ENCODE measurements at places on chromosomes 16 and 17. TPM values are rescaled to one million over a fixed set of nuclear protein-coding genes. Genes with fewer than 3 reads are reported as not detected.
A peak's percentile ranks its signal among the peaks of the same experiment; 100 is the strongest.

DNA sequence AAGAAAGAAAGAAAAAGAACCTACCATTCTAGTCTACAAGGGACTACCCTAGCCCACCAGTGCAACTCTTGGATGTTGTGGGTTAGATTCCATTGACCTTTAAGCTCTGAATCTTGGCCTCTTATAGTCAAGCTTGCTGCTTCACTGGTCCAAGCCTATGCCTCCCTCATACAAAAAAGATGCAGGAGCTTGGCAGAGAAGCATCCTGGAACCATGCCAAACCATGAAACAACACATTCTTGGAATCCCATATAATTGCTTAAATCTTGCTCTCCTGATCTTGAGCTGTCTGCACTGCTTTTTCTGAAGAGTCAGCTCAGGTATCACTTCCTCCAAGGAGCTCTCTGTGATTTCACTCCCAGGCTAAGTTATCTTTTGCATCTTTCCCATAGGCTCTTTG is 117.9 kb upstream of the GPR139 start:
- DNase-seq = no peak

The KCNJ2 gene
- 5.4 TPM for polyA plus RNA-seq

DNA sequence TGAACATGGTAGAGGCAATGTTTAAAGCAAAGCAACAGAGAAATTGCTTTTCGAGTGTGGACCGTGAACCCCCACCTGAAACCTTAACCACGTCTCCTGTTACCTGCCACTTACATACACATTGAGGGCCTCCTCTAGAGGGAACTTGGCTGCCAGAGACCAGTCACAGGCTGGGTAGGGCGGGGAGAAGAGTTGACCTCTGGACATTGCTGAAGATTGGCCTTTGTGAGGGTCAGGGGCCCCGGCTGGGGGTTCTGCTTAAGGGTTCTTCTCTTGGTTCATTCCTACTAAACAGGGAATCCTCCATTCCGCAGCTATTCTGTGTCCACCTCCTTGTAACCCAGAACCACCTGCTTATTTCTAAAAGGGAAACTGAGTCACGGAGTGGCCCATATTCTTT is 53.8 kb downstream of the IRX6 start:
- DNase-seq = no peak

The KRTAP4-4 gene
- polyA plus RNA-seq = not detected

- no peak for DNase-seq
Observed at GRCh38 chr17:74380086-74380958, 13.0 kb downstream of the GPR142 start.

DNA sequence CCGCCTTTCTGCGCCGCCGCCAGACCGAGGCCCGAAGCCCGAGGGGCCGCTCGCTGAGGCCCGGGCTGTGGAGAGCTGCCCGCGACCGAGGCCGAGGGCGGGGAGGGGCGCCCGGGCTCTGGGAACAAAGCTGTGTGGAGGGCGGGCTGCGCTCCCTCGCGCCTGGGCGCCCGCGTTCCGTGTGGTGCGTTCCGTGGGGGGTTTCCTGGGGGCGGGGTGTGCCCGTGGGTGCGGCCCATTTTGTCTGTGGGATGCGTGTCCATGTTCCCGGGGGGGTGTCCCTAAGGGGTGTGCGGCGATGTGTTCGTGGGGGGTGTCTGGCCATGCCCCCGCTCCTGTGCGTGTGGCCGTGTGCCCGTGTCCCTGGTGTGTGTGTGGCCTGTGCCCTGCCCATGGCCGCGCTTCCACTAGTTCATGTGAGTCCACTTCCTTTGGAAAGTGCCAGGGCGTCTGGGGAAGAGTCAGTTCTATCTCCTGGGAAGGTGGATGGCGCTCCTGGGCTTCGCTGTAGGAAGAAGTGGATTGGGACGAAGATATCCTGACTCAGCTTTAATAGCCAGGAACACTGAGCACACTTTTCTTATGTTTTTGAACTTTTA is 520 bp downstream of the JPT2 start:
- no peak for DNase-seq

The SSTR5 gene
- not detected for polyA plus RNA-seq

The SLC6A2 gene
- 1.2 TPM for polyA plus RNA-seq

- no peak for DNase-seq
Observed at GRCh38 chr16:67538666-67539101, 10.1 kb downstream of the RIPOR1 start.

- peak; percentile 78 for DNase-seq
Observed at GRCh38 chr17:7560172-7561027, 1.3 kb upstream of the SENP3 start.

GRCh38 chr16:56109205-56109604 is 82.1 kb upstream of the GNAO1 start:
- DNase-seq = no peak

DNA sequence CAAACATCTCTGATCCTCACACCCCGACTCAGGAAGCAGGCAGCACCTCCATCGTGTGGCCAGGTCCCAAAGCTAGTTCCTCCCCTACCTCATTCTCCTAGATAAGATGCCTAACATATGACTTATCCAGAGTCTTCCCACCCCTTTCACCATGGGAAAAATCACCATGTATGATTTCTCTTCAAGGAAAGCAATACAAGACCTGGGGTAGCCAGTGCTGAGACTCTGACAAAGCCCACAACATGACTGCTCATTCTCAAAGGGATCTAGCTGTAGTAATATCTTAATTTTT is 45.1 kb downstream of the CMTM4 start:
- DNase-seq = no peak

GRCh38 chr17:334974-335481 is 17.6 kb downstream of the RPH3AL start:
- no peak for DNase-seq

DNA sequence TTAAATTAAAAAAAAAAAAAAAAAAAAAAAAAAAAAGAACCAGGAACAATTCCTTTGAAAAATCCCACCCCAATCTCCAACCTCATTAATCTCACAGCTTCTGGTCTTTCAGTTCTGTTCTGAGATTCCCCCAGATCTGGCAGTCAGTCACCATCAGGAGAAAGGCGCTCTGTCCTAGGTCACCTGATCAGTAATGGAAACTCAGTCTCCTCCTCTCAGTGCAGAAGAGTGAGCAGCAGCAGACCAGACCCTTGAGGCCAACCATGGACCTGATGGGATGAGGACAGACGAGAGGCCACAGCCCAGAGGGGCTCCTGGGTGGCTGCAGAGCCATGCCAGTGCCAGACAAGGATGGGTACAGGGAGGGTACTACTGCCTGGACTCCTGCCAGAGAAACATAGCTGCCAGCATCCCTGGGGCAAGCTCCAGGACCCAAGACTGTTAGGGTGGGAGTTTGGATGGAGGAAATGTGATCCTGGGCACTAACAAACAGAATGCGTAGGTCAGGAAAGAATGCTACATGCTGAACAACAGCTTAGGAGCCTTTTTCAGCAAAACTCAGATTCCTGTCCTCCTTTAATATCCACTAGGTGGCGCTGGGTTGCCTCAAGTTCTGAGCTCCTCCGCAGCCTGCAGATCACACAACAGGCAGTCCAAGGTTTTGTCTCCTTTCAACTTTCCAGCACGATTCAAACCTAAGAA is 28.7 kb downstream of the MPG start:
- DNase-seq = peak; percentile 64

The C17orf50 gene
- polyA plus RNA-seq = not detected

DNA sequence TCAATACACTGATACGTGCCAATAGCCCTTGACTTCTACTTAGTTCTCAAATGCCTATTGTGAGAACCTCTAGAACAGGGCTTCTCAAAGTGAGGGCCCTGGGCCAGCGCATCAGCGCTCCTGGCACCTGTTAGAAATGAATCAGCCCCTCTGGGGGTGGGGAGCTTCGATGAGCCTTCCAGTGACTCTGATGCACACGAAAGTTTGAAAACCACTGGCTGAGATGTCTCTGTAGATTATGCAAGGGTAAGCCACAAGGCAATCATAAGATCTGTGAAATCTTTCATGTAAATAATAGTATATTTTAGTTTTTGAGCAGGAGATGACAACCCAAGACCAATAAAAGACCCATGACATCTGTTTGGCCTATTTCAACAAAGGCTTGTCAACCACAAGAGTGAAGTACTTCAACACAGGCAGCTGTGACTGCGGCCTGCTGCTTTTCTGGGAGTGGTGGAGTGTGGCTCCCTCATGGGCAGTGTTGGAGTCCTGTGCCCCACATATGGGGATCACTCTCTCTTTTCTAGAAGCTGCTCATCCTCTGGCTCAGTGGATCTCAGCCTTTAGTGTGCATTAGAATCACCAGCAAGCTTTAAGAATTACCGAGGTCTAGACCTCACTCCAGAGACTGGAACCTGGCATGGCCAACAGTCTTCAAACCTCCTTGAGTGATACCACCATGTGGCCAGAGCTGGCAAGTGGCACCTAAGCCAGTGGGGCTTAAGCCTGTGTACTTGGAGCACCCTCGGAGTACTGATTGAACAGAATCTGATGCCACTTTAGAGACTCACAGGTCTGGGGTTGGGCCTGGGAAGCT is 5.8 kb downstream of the MTHFSD start:
- DNase-seq = no peak

- DNase-seq = no peak
Observed at GRCh38 chr17:39600288-39600996, 7.3 kb downstream of the NEUROD2 start.

The FOXN1 gene
- not detected for polyA plus RNA-seq

DNA sequence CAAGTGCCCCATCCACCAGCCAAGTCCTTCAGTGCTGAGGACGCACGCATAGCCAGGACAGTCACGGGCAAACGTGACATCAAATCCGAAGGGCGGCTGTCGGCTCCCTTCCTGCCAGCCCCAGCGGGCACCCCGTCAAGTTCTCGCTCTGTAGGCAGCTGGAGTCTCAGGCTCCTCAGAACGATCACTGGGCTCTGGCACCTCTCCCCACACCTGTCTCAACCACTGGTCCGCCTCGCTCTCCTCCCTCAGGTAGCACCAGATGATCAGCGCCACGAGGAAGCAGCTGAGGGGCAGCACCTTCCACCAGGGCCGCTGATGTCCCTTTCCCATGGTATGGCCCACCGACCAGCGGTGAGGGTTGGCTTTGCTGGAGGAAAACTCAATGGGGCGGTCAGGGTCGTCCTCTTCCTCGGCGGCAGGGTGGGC is 422 bp downstream of the UQCC4 start:
- no peak for DNase-seq

- no peak for DNase-seq
Observed at GRCh38 chr16:58465817-58466216, 34.1 kb upstream of the NDRG4 start.

- DNase-seq = no peak
Observed at GRCh38 chr17:50524838-50525237, 7.7 kb upstream of the EPN3 start.

- no peak for DNase-seq
Observed at GRCh38 chr16:64990101-64990500, 131.8 kb downstream of the CDH11 start.

The MPO gene
- 12.6 TPM for polyA plus RNA-seq

The PRSS8 gene
- 0.20 TPM for polyA plus RNA-seq

DNA sequence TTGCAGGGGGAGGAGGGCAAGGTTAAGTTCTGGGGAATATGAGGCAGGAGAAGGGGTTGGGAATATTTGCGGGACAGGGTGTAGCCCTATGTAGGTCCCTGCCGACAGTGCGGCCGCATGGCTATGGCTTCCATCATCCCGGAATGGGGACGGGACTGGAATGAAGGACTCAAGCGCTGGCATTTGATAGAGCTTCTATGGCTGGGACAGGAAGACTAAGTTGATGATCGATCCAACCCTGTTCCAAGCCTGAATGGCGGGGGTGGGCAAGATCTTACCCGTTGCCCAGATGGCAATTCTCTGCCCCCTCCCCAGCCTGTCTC is 47.1 kb downstream of the SRCIN1 start:
- no peak for DNase-seq

The TERB1 gene
- polyA plus RNA-seq = not detected

DNA sequence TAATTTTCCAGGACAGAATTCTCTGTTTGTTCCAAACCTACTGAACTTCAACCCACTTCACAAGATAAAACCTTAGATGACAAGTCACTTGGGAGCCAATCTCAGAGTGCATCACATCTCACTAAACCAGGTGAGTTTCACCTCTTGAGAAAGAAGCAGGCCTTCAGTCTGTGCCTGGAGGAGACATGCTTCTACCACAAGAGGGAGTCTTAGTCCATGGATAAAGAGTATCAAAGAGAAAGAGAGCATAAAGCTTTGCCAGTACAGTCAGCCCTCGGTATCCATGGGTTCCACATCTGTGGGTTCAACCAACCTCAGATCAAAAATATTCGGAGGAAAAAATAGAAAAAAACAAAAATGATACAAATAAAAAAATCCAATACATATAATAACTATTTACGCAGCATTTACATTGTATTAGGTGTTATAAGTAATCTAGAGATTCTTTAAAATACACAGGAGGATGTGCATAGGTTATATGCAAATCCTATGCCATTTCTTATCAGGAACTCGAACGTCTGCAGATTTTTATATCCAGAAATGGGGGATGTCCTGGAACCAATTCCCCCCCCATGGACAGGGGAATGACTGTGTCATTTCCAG is 37.7 kb downstream of the DUSP14 start:
- DNase-seq = peak; percentile 42

The SCGB1C2 gene
- not detected for polyA plus RNA-seq

The HSPB9 gene
- 0.27 TPM for polyA plus RNA-seq

DNA sequence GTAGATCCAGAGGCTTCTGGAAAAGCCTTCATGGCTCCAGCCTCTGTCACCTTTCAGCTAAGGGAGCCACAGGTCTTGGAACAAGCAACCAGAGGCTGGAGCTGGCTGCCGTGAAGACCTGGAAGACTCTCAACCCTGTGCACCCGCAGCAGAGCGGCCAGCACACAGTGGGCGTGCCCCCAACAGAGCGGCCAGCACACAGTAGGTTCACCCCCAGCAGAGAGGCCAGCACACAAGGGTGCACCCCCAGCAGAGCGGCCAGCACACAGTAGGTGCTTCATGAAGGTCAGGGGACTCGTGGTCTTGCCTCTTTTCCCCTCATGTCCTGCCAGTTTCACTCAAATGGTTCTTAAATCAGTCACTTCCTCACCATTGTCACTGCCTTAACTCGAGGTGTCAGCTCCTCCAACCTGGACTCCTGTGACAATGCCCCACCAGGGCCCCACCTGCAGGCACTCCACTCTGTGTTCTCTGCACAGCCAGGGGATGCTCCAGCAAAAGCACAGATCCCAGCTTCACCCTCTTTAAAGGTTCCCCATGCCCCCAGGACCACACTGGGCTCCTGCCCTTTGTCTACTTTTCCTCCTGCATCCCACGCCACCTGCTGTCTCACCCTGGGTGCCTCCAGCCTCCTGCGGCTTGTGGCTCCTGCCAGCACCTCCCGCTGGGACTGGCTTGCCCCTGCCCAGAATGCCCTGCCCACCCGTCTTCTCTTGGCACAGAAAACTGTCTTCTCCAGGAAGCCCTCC is 42.4 kb upstream of the DOC2B start:
- DNase-seq = no peak

DNA sequence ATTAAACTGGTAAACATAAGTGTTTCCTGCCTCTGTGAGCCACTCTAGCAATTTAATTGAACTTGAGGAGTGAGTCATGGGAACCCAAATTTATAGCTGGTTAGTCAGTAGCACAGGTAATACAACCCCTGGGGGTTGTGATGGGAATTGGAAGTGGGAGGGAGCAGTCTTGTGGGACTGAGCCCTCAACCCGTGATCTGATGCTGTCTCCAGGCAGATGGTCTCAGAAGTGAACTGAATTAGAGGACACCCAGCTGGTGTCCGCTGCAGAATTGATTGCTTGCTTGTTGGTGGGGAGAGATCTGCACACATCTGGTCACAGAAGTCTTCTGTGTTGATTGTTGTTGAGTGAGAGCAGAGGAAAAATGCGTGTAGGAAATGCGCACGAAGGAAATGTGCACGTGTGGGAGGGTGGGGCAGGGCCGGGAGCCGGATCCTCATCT is 7.7 kb upstream of the ST6GALNAC2 start:
- DNase-seq = no peak

The ATPAF2 gene
- 13.8 TPM for polyA plus RNA-seq
